Fibroblast of skin of abdomen (primary cell): ENCODE measurements at places on chromosomes 2 and 18.

DNA sequence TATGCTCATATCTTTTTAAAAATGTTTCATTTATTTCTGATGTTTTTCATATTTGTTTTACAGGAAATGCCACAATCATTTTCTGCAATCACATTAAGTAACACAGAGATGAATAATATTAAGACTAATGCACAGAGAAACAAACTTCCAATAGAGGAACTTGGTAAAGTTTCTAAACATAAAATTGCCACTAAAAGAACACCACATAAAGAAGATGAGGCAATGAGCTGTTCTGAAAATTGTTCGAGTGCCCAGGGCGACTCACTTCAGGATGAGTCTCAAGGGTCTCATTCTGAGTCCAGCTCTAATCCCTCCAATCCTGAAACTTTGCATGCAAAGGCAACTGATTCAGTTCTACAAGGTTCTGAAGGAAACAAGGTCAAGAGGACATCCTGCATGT, 70.4 kb downstream of the APLF start:
- DNase-seq, result peak; percentile 26

DNA sequence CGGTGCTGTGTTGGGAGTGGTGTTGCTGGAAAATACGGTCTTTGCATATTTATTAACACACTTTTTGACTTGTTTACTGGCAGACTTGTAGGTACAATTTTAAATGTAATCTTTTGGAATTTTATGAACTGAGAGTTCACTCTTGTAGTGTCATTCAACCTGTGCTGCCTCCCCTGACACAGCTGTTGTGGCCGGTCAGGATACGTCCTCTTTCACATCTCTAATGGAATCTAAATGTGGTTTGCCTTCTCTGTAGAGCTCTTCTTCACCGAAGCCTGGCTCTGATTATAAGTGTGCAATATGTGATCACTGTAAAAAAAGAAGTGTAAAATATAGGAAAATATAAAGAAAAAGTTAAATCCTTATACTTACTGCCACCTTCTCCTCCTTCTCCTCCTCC, 94.7 kb downstream of the MAP4K4 start:
- no peak for DNase-seq

DNA sequence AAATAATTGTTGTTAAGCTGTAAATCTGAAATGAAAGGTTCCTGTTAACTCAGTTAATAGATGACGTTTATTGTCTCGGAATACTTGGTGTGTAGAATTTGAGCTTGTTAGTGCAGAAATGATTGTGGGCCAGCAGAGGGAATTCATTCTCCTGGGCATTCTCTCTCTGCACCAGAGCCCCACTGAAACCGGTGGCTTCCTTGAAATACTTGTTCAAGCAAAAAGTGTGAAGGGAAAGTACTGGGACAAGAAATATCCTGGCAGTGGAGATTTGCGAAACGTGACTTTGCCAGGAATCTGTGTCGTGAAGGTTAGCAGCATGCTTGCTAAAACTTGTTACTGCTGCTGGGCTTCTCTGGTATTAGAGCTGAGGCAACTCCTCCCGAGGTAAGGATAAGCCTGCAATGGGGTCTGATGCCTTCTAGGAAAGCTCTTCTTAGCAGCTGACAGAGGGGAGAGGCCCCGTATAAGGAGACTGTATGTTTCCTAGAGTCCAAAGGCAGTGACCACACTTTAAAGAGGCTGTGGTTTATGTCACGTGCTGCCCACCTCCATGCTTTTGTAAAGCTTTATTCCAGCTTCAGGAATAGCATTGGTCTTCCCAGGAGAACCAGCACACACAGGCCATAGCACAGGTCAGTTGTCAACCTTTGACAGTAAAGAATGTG, 2.0 kb downstream of the ITGA6 start:
- no peak for DNase-seq

DNA sequence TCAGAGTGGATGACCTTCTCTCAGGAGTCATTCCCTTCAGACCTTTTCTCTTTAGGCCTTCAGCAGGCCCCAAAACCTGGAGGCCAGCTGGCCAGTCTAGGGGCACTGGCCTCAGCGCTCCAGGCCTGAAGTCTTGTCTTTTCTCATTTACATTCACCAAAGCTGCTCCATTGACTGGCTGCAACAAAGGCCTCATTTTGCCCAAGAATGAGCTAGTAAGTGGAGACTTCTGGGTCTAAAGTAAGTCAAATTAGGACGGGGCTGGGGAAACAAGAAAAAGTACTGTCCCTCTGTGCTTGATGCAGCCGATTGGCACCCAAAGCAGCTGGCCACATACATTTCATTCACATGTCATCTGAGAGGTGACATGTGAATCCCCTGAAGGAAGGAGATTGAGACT, 83.8 kb upstream of the RIOK3 start:
- no peak for DNase-seq

DNA sequence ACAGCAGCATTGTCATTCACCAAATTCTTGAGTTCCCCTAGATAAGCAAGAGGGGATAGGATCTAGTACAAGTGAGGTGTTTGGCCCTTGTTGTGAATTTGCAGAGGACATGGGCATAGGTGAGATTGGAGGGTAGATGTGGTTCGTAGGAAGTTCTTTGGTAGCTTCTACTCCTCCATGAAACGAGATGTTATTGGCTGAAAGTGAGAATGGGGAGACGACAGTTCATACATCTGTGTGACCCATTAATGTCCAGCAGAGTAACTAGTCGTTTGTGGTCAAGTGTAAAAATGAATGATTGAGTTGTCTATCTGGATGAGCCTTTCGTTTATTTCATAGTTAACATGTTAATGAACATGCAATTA, 90.4 kb downstream of the UBE2E3 start:
- DNase-seq, result no peak

DNA sequence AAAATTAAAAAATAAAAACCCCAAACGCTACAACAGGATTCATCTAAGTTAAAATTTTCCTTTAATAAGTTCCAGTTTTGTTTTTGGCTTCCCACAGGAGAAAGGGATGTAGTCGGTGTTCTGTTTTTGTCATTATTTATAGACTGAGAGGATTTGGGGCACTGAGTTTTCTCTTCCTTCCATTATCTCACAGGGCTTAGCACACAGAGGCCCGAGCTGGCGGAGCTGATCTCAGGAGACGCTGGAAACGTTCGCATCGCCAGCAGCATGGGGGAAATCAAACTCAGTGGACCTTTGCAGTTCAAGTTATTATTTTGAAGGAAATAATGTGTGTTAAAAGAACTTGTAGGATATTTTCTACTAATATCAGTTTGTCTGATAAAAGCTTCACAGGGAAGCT, 669.7 kb upstream of the SALL3 start:
- DNase-seq, result no peak

DNA sequence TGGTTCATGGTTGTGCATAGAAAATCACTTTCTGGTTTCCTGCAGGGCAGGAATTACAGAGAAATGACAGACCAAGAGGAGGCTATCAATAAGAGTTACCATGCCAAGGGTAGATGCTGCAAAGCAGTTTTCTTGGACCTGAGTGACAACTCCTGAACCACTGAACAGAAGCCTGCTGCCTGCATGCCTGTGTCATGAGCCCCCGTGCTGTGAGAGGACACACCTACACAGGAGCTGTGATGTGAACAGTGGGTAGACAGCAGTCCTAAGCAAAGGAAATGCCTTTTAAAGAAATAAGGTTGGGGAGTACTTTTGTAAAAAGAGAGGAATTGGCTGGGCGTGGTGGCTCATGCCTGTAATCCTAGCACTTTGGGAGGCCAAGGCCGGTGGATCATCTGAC, 54.2 kb upstream of the CREB1 start:
- DNase-seq, result no peak
